ENCODE measurements at places on chromosomes 5 and 9.

- DNase-seq: no peak
These were observed 19.7 kb upstream of the GCNT4 start for GRCh38 chr5:75072061-75072460.

DNA sequence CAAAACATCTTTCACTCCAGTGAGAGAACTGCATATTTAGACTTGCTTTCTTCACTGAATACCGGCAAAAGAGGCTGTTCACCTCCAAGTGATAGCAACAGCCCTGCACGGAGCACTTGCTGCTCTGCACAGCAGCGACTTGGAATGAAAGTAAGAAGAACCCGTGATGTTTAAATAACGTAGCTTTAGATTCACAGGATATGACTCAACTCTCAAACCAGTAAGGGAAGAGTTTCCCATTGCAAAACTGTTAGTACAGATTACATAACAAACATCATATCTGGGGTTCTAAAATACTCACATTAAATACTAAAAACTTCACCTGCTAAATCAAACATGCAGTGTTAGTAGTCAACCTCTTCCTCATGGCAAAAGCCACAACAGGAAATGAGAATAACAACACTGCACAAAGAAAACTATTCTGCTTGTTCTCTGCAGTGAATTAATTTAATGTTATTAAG lies 203.4 kb downstream of the MCTP1 start:
- no peak for DNase-seq

DNA sequence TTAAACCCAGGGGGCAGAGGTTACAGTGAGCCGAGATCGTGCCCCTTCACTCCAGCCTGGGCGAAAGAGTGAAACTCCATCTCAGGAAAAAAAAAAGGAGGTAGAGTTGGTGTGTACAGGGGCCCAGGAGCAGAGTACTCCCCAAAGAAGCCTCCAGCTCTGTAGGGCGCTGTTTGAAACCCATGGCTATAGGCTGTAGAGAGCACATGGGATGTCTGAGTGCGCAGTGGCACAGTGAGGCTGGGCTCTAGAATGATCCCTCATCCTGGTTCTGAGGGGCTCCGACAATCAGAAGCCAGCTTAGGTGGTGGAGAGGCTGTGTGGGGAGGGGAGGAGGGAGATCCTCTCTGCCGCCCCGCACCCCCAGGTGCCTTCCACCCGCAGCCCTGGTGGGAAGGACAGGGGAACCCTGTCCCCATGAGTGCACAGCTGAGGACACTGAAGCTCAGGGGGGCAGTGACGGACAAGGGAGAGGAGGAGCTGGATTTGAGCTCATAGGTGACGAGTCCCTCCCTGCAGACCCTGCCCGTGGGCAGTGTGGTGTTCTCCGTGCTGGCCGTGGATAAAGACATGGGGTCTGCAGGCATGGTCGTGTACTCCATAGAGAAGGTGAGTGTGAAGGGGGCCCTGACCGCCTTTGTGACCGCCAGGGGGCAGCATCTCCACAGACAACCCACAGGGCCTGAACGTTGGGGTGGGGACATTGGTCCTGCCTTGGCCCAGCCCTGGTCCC lies 24.6 kb downstream of the CDHR2 start:
- no peak for DNase-seq

- no peak for DNase-seq
These were observed 203.5 kb downstream of the ERCC6L2 start for GRCh38 chr9:96078897-96079490.

DNA sequence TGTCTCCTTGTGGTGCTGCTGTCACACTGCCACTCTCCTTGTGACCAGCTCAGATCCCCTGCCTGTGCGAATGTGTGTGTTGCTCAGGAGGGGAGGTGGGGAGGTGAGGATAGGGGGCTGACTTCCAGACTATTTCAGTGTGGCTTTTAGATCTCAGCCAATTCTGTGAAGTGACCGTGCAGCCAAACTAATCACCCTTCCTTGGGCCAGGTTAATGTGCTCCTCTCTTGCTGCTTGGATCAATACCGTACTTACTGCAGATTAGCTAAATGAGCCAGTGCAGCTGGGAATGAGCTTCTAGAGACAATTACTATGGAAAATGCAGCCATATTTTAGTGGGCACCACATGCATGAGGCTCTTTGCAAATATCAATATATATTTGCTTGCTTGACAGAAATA lies 206.0 kb downstream of the MELK start:
- no peak for DNase-seq
